ENCODE measurements at places on chromosomes 1 and 21. TPM values are rescaled to one million over a fixed set of nuclear protein-coding genes. Genes with fewer than 3 reads are reported as not detected.
A peak's percentile ranks its signal among the peaks of the same experiment; 100 is the strongest.

VASH2 gene
- total RNA-seq: 0.16 TPM

ERG gene
- not detected for total RNA-seq

PYHIN1 gene
- 12.5 TPM for total RNA-seq

KRTAP10-10 gene
- not detected for total RNA-seq

RGSL1 gene
- not detected for total RNA-seq

OR2L3 gene
- not detected for total RNA-seq

CCDC190 gene
- not detected for total RNA-seq

FCGR1A gene
- not detected for total RNA-seq

BARHL2 gene
- not detected for total RNA-seq

DNA sequence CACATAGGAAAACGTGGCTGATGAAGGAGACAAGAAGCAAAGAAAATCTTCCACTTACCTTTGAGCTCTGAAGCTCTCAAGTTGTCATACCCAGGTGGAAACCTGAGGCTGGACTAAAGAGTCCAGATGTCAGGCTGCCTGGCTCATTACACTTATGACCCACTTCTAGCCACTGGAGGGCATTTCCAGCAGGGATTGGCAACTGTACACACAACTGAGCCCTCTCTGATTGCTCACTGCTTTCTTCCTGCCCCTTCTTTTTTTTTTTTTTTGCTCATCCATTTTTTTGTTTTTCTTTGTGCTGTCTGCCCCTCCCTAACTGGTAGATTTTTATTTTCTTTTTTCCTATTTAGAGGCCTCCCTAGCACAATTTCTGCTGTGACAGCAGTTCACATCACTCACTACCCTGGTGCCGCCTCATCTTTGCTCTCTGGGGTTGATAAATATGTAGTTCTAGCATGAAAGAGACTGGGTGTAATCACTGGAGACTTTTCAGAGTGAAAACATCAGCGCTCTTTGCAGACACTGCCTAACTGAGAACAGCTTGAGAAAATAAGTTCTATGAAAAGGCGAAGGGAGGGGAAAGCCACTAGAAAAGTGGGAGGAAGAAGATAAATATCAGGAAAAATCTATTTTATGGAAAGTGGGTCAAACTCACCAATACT, 334.5 kb downstream of the NUF2 start:
- H3K4me3 ChIP-seq: no peak overlapping the region
- H3K27me3 ChIP-seq: no peaks in the 10 kb centered on the region
- H3K27ac ChIP-seq: no peak overlapping the region
- no peak for DNase-seq

DNA sequence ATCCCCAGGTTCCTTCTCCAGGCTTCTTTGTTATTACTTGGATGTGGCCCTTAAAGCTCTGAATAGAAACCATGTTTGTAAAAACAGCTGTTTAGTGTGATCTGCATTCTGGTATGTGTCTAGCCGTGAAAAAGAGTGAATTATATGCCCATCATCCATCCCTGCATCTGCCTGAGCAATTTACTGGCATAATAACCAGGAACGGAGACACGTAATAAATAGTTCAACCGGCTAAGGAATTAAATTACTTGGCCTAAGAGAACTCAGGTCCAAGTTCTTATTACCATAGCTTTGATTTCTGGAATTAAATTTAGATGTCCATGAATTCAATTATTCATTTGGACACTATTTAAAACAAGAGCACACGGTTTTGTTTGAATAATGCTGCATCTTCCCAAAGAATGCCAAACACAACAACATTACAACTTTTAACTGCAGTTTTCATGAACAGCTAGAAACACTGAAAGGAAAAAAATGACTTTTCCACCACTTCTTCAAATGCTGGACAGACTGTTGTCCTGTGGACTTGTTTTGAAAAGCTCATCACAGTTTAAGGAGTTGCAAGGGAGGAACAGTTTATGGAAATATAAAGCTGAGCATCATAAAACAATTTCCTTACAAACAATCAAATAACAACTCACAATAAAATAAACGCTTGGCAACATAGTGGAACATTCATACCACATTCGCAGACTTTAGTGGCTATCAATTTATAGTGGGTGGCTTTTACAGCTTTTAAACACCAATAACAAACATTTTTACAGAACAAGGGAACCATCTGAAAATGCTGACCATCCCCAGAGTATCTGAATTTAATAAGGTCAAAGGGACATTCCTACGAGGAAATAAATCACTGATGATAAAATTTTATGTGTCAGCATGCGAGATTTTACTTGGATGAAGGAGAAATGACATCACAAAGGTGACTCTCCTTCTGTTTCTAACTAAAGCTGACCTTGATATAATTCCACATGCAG, 144.7 kb downstream of the APP start:
- no peak overlapping the region for H3K27ac ChIP-seq
- no peaks in the 10 kb centered on the region for H3K27me3 ChIP-seq
- H3K4me3 ChIP-seq: no peak overlapping the region
- DNase-seq: no peak
- H3K36me3 ChIP-seq: no peaks in the 10 kb centered on the region

GRCh38 chr1:109618661-109619575, 498 bp downstream of the GNAT2 start:
- peak overlapping the region; percentile 95 for H3K4me3 ChIP-seq
- H3K27ac ChIP-seq: peak overlapping the region; percentile 96
- peaks cover 60% of the 10 kb centered on the region for H3K4me1 ChIP-seq
- DNase-seq: no peak
- no peaks in the 10 kb centered on the region for H3K27me3 ChIP-seq

- no peak for DNase-seq
- H3K4me3 ChIP-seq: no peak overlapping the region
- peaks cover 44% of the 10 kb centered on the region for H3K36me3 ChIP-seq
These were observed 56.2 kb upstream of the FASLG start for GRCh38 chr1:172602706-172603105.

DNA sequence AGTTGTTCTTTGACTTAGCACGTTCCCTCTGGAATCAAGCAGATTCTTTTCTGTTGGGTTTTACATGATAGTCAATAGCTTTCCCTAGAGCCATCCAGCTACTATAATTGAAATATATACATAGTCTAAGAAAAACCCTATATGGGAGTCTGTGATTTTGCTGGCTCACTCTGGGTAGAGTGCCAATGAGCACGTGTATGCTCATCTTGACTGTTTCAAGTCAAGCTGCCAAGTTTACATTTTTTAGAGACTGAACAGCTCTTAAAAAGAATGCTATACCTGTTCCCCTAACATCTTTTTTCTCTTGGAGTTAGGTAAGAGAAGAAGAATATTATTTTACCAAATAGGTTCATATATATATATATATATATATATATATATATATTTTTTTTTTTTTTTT, 182.8 kb upstream of the NRIP1 start:
- no peak overlapping the region for H3K4me3 ChIP-seq
- no peaks in the 10 kb centered on the region for H3K36me3 ChIP-seq
- no peak overlapping the region for H3K27ac ChIP-seq

GRCh38 chr21:30668776-30669175, 26.1 kb downstream of the KRTAP20-3 start:
- no peaks in the 10 kb centered on the region for H3K36me3 ChIP-seq
- DNase-seq: no peak
- no peaks in the 10 kb centered on the region for H3K4me1 ChIP-seq
- H3K27ac ChIP-seq: no peak overlapping the region
- no peaks in the 10 kb centered on the region for H3K27me3 ChIP-seq

DNA sequence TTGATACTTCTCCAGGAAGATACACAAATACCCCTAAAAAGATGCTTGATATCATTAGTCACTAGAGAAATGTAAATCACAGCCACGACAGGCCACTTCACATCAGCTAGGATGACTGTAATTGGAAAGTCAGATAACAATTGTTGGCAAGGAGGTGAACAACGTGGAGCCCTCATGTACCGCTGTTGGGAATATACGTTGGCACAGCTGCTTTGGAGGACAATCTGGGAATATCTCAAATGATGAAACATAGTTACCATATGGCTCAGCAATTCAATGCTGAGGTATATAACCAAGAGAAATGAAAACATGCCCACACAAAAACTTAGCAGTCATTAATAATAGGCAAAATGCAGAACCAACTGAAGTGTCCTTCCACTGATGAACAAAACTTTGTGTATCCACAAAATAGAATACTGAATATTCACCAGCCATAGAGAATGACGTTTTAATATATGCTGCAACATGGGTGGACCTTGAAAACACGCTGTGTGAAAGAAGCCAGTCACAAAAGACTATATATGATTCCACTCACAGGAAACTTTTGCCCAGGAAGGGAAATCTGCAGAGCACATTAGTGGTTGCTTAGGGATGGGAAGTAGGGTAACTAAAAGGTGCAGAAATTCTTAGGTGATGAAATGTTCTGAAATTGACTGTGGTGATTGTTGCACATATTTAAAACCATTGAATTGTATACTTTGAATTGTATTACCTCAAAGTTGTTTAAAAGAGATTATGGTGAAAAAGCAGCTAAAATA, 95.4 kb downstream of the AHCTF1 start:
- H3K36me3 ChIP-seq: peaks cover 8% of the 10 kb centered on the region
- DNase-seq: no peak
- no peak overlapping the region for H3K4me3 ChIP-seq

DNA sequence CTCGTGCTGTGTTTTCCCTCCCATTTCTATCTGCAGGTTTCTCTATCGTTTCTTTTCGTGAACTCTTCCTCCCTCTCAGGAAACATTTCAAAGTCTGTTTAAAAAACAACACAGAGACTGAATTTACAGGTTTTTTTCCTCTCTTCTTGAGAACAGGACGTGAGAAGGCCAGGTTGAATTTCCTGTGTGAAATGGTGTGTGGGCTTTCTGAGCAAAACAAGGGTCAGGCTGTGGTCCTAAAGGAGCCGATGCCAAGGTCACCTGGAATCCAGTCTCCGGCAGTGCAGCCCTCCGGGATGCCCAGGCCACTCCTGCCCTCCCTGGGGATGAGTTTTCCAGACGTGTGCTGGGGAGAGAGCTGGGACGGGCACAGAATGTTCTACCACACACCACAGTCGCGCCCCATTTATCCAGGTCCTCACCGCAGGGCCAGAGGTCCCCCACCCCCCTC, 62.7 kb upstream of the RUNX3 start:
- H3K36me3 ChIP-seq: peaks cover 13% of the 10 kb centered on the region
- peak overlapping the region; percentile 71 for H3K4me3 ChIP-seq
- no peaks in the 10 kb centered on the region for H3K27me3 ChIP-seq
- peaks cover 98% of the 10 kb centered on the region for H3K4me1 ChIP-seq
- peak; percentile 50 for DNase-seq
- peak overlapping the region; percentile 96 for H3K27ac ChIP-seq

- peaks cover 2% of the 10 kb centered on the region for H3K4me1 ChIP-seq
- DNase-seq: no peak
- no peak overlapping the region for H3K27ac ChIP-seq
- no peaks in the 10 kb centered on the region for H3K27me3 ChIP-seq
- no peak overlapping the region for H3K4me3 ChIP-seq
These were observed 17.1 kb downstream of the MTOR start for GRCh38 chr1:11245248-11245647.

GRCh38 chr21:34500191-34500590, 11.8 kb downstream of the KCNE1 start:
- H3K4me1 ChIP-seq: no peaks in the 10 kb centered on the region
- no peak for DNase-seq

DNA sequence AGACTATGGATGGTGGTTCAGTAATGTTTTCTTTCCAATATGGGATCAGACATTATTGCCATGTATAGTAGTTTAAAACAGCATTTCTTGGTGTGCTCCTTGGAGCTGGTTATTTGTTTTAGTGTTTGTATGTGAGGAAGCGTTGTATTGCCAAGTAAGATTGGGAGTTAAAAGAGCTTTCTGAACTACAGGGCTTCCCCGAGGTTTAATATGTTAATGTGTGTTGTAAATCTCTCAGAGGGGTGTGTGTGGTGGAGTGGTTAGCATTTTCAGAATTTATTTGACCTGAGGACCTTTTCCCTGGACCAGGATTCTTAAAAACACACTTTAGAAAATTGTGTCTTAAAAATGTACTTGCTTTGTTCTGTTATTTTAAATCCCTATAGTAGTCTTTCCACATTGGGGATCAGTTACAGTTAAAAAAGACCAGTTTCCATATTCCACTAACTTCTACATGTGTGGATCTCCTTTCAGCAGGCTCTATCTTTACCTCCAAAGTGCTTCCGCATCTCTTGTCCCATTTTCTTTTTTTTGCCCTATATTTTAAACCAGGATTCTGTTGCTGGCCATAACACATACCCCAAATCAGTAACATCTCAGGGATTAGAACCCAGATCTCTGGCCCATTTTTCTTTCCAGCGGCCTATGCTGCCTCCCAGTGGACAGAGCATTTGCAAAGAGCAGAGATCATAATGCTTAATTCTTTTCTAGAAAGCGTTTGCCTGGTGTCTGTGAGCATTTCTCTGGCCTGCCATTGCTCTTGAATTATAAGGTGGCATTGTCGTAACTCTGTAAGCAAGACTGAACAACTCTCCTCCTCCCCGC, 58.6 kb downstream of the PBX1 start:
- no peaks in the 10 kb centered on the region for H3K36me3 ChIP-seq
- H3K4me1 ChIP-seq: no peaks in the 10 kb centered on the region
- no peak for DNase-seq
- no peak overlapping the region for H3K4me3 ChIP-seq

DNA sequence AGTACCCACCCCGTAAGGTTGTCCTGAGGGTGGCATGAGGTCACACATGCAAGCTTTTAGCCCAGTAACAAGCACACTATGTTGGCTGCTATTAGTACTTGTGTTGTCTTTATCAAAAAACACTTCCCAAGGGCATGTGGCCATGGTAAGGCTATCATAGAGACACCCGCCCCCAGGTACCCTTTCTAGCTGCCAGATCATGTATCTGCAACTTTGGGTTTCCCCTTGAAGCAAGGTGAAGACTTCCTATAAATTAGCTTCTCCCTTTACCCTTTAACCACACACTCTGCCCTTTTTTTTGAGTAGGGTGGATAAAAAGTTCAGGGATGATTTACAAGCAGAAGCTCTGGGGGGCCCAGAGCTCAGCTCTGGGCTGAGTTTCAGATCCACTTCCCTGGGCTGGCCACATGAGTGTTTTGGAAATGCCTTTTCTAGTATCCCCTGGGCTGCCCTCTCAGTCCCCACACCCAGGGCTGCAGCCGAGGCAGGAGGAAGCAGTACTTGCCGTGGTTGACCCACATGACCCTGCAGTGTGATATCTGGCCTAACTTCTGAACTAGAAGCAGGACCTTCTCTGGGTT, 2.0 kb downstream of the ZDHHC18 start:
- H3K27me3 ChIP-seq: no peaks in the 10 kb centered on the region
- no peak for DNase-seq
- H3K27ac ChIP-seq: peak overlapping the region; percentile 92
- peaks cover 43% of the 10 kb centered on the region for H3K36me3 ChIP-seq
- peak overlapping the region; percentile 95 for H3K4me3 ChIP-seq
- H3K4me1 ChIP-seq: peaks cover 67% of the 10 kb centered on the region

GRCh38 chr1:42746436-42747105, 6.5 kb upstream of the CLDN19 start:
- H3K27ac ChIP-seq: no peak overlapping the region
- peaks cover 22% of the 10 kb centered on the region for H3K36me3 ChIP-seq
- no peaks in the 10 kb centered on the region for H3K4me1 ChIP-seq
- no peak overlapping the region for H3K4me3 ChIP-seq
- H3K27me3 ChIP-seq: no peaks in the 10 kb centered on the region

GRCh38 chr1:59453297-59453968, 156.5 kb downstream of the FGGY start:
- no peak overlapping the region for H3K4me3 ChIP-seq
- no peak overlapping the region for H3K27ac ChIP-seq
- peaks cover 4% of the 10 kb centered on the region for H3K36me3 ChIP-seq
- H3K4me1 ChIP-seq: no peaks in the 10 kb centered on the region
